Activated naive CD4-positive, alpha-beta T cell treated with anti-CD3 and anti-CD28 coated beads for 36 hours (primary cell): ENCODE measurements at places on chromosomes 12 and 14. TPM values are rescaled to one million over a fixed set of nuclear protein-coding genes. Genes with fewer than 3 reads are reported as not detected.

DNA sequence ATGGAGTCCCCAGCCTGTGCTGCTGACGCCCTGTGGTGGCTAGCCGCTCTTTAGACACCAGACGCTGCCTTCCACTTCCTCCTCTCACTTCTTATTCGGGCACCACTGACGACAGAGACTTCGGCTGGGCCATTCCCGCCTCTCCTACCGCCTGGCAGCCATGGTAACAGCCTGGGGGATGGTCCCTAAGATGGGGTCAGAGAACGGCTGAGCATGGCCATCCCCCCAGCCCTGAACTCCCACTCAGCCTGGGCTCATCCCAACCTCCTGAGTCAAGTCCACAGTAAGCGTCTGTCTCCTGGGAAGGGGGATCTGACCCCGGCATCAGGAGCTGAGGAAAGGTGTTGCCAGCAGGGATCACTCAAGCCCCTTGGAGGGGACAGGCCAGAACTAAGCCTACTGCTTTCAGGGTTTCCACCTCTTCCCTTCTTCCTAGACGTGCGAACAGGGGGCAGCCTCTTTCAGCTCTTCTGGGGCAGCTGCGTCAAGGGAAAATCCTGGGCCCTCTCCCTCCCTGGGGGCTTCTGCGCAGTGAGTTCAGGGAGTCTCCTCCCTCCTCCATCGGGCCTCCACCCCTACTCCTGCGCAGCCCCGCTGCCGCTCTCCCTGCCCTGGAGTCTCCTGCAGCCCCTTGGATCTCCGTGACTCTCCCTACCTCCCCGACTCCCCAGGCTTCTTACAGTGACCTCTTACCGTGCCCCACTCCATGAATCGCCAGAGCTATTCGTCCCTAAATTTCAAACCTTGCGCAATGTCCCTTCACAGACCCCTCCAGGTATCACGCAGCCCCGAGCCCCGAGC is 643 bp upstream of the TAMALIN start:
- H3K4me3 ChIP-seq = peak overlapping the region; percentile 78
- H3K27ac ChIP-seq = no peak overlapping the region
- peaks cover 17% of the 10 kb centered on the region for H3K4me1 ChIP-seq
- no peak for DNase-seq
- H3K27me3 ChIP-seq = peaks cover 3% of the 10 kb centered on the region
- H3K36me3 ChIP-seq = peaks cover 6% of the 10 kb centered on the region

The INSM2 gene
- total RNA-seq = not detected

The ASIC1 gene
- total RNA-seq = 3.2 TPM

The DHH gene
- total RNA-seq = not detected

DNA sequence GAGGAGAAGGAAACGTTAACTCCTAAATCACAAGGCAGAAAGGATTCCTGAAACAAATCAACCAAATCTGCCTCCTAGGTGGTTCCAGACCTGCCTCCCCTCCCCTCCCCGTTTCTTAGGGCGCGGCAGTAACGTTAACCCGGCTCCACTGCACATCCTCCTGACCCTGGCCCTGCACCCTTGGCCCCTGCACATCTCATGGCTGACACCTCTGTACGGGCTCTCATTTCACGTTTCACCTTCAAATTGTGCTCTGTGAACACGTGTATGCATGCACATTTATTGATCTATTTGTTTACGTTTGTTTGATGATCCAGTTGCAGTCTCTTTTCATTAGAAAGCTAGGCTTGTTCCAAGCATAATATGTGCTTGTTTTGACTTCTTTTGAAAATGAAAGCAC is 358.1 kb downstream of the ADGRD1 start:
- peaks cover 8% of the 10 kb centered on the region for H3K4me1 ChIP-seq
- H3K27ac ChIP-seq = peak overlapping the region; percentile 5
- DNase-seq = no peak

DNA sequence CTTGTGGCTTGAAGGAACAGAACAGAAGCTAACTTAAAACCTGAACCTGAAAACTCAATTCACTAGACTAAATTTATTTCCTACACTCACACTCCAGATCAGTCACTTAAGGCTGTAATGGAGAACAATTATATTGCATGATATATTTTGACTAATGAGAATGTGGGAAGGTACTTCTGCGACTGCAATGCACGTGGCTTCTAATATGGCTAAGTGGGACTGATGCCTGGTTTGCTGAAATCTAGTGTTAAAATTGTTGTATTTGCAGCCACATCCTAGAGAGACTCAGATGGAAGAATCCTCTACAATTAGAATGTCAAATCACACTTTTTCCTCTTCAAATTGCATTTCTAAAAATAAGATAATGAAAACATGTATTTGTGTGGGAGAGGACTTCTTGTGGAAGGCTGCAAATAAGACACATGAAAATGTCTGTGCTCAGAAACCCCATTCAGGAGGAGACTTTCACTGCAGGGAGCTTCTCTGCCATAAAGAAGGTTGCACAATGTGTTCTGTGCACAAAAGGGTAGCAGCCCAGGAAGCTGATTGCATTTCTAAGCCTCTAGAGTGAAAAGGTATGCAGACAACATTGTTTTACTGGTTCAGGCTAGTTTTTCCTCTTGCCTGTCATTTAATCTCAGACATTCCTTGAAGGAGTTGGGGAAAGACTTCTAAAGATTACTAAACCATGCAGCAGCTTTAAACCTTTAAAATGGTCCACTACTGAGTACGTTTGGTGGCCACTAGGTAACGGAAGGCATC is 224.3 kb downstream of the NEDD1 start:
- no peaks in the 10 kb centered on the region for H3K4me1 ChIP-seq
- H3K27ac ChIP-seq = no peak overlapping the region
- peaks cover 6% of the 10 kb centered on the region for H3K27me3 ChIP-seq
- DNase-seq = no peak

The MFAP5 gene
- total RNA-seq = not detected

The CYP46A1 gene
- total RNA-seq = 0.12 TPM

DNA sequence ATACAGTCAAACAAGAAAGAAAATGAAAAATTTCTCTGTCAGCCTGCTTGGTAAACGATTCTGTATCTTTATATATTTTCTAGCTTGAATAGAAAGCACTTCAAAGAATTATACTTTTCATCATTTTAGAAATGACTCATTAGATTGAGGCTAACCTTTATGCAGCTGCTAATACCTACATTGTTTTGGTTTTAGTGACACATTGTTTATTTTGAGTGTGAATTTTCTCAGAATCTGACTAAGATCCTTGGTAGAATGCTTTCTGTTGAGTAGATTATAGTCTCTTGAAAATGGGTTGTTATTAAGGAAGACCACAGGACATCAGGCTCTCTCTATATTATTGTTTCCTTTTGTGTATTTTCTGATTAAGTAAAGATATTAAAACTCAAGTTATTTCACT is at the start of gene PMCH:
PMCH (minus strand) TSS at position 45 of the 400 bp plus-strand sequence. CDS start 63 bp downstream, outside the sequence.
- H3K27ac ChIP-seq = no peak within 1 kb of the TSS
- peaks cover 8% of the 10 kb centered on the region for H3K4me1 ChIP-seq
- H3K27me3 ChIP-seq = no peaks in the 10 kb centered on the region

DNA sequence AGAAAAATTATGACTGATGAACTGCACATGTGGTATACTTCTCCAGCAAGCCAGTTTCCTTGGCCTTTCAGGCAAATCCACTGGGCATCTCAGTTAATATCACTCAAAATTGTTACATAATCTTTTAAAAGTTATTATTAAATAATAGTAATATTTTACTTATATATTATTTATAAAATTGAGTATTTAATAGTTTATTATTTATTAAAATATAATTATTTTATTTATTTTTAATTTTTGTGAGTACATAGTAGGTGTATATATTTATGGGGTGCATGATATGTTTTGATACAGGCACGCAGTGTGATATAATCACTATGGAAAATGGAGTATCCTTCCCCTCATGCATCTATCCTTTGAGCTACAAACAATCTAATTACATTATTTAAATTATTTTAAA is 384.1 kb upstream of the LRFN5 start:
- no peak for DNase-seq
- no peak overlapping the region for H3K27ac ChIP-seq
- no peaks in the 10 kb centered on the region for H3K36me3 ChIP-seq
- H3K4me1 ChIP-seq = no peaks in the 10 kb centered on the region

GRCh38 chr14:50835280-50835679 is 4.3 kb upstream of the NIN start:
- no peaks in the 10 kb centered on the region for H3K27me3 ChIP-seq
- H3K4me3 ChIP-seq = peak overlapping the region; percentile 5
- H3K27ac ChIP-seq = no peak overlapping the region
- H3K4me1 ChIP-seq = peaks cover 53% of the 10 kb centered on the region
- DNase-seq = peak; percentile 57

- no peaks in the 10 kb centered on the region for H3K27me3 ChIP-seq
- H3K4me3 ChIP-seq = no peak overlapping the region
- no peak overlapping the region for H3K27ac ChIP-seq
- H3K36me3 ChIP-seq = no peaks in the 10 kb centered on the region
These were observed 68.2 kb upstream of the IGF1 start for GRCh38 chr12:102548543-102548942.

The PIP4K2C gene
- 11.8 TPM for total RNA-seq

DNA sequence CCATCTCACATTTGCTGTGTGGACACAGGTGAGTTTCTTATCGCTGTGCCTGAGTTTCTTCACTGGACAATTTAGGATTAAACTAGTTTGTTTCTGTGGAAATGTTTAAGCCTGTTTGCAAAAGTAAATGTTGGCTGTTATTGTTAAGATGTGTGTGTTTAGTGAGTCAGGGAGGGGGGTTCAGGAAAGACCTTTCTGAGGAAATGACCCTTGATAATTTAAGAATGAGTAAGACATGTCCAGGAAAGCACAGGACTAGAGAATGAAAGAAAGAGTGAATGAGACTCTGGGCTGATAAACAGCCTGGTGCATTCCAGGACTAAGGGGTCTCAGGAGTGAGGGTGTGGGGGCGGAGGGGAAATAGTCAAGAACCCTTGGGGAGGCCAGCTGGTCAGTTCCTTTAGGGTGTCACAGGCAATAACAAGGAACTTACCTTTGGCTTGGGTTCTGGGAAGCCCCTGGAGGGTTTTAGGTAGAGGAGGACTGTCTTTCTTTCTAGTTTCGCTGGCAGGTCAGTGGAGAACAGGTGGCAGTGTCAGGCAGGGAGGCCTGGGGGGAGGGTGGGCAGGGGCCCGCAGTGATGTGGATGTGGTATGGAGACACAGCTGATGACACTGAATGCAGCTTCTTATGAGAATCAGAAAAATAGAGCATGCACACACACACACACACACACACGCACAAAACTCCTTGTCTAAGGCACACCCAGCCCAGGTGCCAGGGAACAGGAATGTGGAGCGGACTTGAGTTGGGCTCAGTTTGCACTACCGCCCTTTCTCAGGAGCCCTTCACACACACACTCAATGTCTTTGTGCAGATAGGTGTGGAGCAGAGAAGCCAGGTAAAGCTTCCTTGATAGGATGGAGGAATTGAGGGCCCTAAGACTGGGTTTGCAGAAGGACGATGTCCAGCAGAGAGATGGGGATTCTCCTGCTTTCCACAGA is 1005.5 kb downstream of the VRK1 start:
- H3K36me3 ChIP-seq = no peaks in the 10 kb centered on the region
- H3K27ac ChIP-seq = no peak overlapping the region

- H3K36me3 ChIP-seq = no peaks in the 10 kb centered on the region
- no peak overlapping the region for H3K4me3 ChIP-seq
- peak; percentile 67 for DNase-seq
These were observed 922.7 kb downstream of the VRK1 start for GRCh38 chr14:97719931-97720330.

DNA sequence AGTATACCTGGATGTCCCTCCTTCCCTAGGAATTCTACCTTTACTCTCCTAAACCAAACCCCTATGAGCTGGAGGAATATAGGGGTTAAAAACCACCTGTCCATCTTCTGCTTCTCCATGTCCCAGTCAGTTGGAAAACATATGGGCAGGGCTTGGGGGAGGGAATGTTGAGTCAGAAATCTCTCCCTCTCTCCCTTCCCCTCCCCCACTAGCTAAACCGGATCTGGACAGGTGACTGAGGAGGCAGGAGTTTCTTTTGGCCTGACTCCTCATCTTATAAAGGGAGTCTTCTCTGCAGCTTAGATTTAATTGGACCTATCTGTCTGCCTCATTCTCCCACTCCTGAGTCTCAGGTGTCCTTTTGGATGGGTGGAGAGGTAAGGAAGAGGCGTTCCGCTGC is 6.1 kb downstream of the ERBB3 start:
- no peak overlapping the region for H3K27ac ChIP-seq
- H3K4me1 ChIP-seq = peaks cover under 1% of the 10 kb centered on the region
- peaks cover 8% of the 10 kb centered on the region for H3K27me3 ChIP-seq
- H3K4me3 ChIP-seq = no peak overlapping the region
- no peak for DNase-seq

The CLEC1A gene
- not detected for total RNA-seq

The ARG2 gene
- 20.8 TPM for total RNA-seq

The SCN8A gene
- 0.50 TPM for total RNA-seq

GRCh38 chr12:23236066-23236780 is 611.3 kb downstream of the ETNK1 start:
- no peaks in the 10 kb centered on the region for H3K36me3 ChIP-seq
- no peak for DNase-seq
- no peak overlapping the region for H3K4me3 ChIP-seq

DNA sequence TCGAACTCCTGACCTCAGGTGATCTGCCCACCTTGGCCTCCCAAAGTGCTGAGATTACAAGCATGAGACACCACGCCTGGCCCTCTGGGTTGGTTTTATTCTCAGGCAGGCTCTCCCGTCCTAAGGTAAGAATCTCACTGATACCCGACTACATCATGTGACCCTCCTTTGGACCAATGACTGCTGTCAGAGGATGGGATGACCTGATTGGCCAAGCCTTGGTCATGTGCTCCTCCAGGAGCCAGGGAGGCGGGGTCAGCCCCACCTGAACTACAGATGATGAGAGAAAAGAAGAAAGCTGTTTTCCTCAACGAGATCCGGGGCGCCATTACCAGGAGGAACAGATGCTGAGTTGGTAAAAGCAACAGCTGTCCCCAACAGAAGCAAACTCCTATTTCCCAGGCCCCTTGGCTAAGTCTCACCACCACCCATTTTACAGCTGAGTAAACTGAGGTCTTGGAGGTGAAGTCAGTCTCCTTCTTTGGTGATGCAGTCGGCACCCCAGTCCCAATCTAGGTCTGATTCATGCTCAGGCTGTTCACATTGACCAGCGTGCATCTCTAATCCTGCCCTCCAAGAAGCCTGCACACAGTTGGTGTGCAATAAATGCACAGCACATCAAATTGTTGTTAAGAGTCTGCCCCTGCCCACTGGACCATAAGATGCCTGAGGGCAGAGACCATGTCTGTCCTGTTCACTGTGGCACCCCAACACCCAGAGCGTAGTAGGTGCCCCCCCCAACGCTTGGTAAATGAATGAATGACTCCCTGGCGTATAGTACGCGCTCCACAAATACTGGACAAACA is 118.8 kb downstream of the SCARB1 start:
- DNase-seq = no peak
- H3K27ac ChIP-seq = no peak overlapping the region
- peaks cover 28% of the 10 kb centered on the region for H3K4me1 ChIP-seq
- H3K27me3 ChIP-seq = peaks cover 7% of the 10 kb centered on the region

- H3K4me1 ChIP-seq = no peaks in the 10 kb centered on the region
- H3K4me3 ChIP-seq = no peak overlapping the region
- no peak overlapping the region for H3K27ac ChIP-seq
- no peaks in the 10 kb centered on the region for H3K27me3 ChIP-seq
- no peak for DNase-seq
- no peaks in the 10 kb centered on the region for H3K36me3 ChIP-seq
These were observed 193.6 kb upstream of the GARIN6 start for GRCh38 chr12:99453836-99454538.

- no peaks in the 10 kb centered on the region for H3K4me1 ChIP-seq
- H3K27me3 ChIP-seq = peaks cover 10% of the 10 kb centered on the region
- H3K27ac ChIP-seq = no peak overlapping the region
- no peaks in the 10 kb centered on the region for H3K36me3 ChIP-seq
- DNase-seq = no peak
These were observed 96.6 kb downstream of the SPTSSA start for GRCh38 chr14:34365309-34365915.

The SCNN1A gene
- 0.67 TPM for total RNA-seq
